ENCODE measurements at places on chromosomes 11 and 22.
A peak's percentile ranks its signal among the peaks of the same experiment; 100 is the strongest.

GRCh38 chr11:93500759-93501158, 42.4 kb downstream of the SMCO4 start:
- DNase-seq: no peak

DNA sequence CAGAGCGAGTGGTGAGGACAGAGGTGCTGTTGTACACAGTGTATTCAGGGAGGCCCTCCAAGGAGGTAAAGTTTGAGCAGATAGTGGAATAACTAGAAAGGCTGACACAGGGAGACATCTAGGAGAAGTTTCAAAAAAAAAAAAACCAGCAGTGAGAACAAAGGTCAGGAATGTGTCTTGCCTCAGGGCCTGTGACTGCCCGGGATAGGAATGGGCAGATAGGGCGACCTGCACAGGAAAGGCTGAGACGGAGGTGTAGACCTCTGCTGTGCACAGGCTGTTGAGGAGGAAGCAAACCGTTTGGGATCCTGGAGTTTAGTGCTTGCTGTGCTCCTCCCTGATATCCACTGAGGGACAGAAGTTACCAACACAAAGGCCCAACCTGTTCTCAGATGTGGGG, 406.5 kb upstream of the B3GAT1 start:
- DNase-seq: no peak

DNA sequence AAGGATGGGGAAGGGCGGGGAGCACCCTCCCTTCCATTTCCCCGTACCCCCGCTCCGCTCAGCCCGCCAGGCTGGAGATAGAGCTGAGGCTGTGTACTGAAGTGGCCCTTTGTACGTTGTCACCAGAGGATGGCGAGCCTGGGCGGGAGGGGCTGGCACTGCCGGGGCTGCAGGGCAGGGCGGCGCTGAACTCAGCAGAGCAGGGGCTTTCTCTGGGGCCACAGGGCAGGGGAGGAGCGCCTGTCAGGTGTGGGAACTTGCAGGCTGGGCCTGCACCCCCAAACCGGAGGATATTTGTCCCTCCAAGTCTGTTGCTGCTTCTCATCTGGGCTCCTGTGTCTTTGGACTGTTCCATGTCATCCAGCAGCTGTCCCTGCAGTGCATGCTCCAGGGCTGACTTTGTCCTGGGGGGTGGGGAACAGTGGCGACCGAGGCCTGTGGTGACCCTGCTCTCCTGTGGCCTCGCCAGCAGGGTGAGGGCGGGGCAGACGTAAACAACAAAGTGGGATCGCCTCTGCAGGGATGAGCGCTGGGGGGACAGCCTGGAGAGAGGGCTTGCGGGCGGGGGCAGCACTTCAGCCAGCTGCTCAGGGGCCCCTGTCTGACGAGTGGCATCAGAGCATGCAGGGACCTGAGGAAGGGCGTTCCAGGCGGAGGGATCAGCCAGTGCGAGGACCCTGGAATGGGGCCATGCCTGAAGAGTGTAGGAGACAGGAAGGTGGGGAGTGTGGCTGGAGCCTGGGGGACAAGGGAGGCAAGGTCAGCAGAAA, 13.1 kb downstream of the MGAT3 start:
- no peak for DNase-seq

GRCh38 chr11:95641495-95641894, 148.1 kb downstream of the FAM76B start:
- DNase-seq: no peak

GRCh38 chr11:114099392-114100178, 40.1 kb downstream of the ZBTB16 start:
- no peak for DNase-seq

GRCh38 chr11:42025121-42025803, 565.8 kb upstream of the LRRC4C start:
- DNase-seq: no peak

GRCh38 chr11:90234977-90235376, 12.1 kb upstream of the CHORDC1 start:
- no peak for DNase-seq

DNA sequence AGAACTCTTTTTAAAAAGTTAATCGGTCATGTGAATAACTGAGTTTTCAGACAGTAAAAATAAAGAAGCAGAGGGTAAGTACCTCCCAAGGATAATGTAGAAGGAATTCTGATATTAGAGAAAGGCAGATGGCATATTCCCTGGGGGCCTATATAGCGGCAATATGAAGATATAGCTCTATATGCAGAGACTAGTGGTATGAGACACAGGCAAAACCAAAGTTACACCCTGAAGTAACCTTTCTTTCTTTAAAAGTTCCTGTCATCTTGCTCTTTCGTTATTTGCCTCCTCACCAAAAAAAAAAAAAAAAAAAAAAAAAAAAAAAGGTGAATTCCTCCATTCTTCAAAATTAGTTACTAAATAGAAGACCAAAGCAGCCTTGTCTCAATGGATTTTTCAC, 76.2 kb upstream of the ARHGAP32 start:
- DNase-seq: no peak

DNA sequence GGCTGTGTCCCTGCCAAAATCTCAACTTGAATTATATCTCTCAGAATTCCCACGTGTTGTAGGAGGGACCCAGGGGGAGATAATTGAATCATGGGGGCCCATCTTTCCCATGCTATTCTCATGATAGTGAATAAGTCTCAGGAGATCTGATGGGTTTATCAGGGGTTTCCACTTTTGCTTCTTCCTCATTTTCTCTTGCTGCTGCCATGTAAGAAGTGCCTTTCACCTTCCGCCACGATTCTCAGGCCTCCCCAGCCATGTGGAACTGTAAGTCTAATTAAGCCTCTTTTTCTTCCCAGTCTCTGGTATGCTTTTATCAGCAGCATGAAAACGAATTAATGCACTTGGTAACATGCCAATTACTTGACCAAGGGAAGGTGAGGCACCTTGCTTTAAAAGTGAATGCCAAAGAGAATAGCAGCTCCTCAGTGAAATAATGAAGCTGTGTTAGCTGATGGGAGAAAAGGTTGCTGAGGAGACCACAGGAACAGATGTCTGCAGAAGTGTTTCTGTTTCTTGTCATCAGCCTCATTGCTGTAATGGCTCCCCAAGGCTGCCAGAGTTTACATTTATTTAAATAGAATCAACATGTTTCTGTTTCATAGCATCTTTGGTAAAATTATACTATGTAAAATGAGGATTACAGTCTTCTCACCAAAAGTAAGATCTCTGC, 89.0 kb upstream of the CD44 start:
- no peak for DNase-seq

GRCh38 chr11:96102664-96103078, 178.8 kb upstream of the MTMR2 start:
- DNase-seq: no peak

GRCh38 chr11:94151903-94152677, 23.4 kb downstream of the PANX1 start:
- no peak for DNase-seq

GRCh38 chr22:24937114-24937513, 9.4 kb downstream of the LHFPL7 start:
- DNase-seq: no peak

DNA sequence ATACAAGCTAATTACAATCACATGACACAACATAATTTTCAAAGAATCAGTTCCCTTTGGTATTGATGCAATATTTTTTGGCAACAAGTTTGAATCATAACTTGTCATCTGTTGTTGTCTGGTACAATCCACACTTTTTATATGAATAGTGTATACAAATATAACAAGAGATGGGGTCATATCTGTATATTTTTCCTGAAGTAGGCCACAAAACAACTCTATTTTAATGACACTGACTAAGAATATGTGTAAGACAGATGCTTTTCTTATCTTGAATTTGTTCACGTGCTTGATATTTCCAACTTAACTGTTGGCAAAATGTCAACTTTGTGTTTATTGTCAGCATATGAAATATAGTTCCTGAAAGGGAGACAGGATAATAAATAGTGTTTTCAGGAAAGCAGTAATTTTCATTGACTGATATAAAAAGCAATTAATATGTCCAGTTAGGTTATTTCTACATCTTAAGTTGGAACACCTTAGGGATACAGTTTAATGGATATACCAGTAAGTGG, 27.9 kb downstream of the NOX4 start:
- DNase-seq: no peak

GRCh38 chr11:29200791-29201562, 815.9 kb downstream of the KCNA4 start:
- DNase-seq: no peak

DNA sequence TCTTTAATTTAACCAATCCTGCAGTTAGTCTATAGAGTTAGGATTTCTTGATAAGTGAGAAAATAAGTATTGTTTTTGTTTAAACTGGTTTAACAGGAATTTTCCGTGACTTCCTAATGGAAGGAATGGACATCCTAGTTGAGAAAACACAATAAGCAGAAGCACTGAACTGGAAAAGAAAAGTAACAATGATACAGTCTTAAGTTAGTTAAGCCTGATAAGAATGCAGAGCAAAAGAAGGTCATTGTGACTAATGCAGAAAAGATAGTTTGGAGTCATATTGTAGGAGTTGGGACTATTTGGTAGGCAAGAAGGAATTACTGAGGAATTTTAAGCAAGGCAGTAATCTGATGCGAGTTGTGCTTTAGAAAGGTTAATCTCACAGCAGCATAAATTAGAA, 11.7 kb downstream of the RNF141 start:
- DNase-seq: no peak

GRCh38 chr11:125157953-125158680, 6.4 kb upstream of the PKNOX2 start:
- DNase-seq: no peak

GRCh38 chr22:49961005-49961600, 531 bp downstream of the PIM3 start:
- DNase-seq: no peak

- no peak for DNase-seq
Observed at GRCh38 chr11:33617672-33618350, 82.8 kb downstream of the C11orf91 start.

- DNase-seq: peak; percentile 64
Observed at GRCh38 chr11:70522593-70523311, 124.4 kb downstream of the CTTN start.

DNA sequence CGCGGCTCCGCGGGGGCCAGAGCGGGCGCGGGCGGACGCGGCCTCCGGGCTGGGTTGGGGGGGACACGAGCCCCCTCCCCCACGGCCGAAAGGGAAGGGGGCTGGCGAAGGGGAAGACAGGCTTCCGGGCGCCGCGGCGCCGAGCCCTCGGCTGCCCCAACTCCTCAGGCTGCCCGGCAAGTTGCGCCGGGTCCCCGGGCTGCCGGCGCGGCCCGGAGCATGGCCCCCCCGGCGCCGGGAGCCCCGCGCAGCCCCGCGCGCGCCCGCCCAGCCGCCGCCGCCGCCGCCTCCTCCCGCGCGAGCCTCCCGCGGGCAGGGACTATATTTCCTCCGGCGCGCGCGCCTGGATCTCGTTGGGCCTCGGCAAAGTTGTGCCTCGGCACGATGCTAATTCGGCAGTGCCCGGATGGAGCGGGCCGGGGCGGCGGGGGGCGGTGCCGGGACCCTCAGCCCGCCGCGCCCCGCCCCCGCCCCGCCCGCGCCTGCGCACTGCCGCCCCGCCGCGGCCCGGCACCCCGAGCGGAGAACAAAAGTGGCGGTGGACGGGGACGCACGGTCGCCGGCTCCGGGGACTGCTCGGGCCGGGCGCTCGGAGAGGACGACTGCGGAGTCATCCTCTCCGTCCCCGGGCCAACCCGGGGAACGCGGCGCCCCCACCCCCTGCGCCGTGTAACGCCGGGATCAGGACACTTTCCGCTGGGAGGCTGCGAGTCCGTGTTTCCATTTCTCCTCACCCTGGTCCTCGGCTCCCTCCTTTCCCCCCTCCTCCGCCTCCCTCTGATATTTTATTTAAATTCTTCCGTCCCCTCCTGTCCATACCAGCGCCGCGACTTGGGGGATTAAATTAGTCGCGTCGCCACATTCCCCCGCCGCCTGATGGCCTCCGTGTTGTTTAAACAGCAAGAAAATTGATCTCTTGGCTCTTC, at the start of gene PHF21B:
Gene PHF21B (minus strand): TSS at position 400 of the 926 bp plus-strand sequence. CDS start 456 bp downstream, outside the sequence.
- DNase-seq: peak; percentile 46

DNA sequence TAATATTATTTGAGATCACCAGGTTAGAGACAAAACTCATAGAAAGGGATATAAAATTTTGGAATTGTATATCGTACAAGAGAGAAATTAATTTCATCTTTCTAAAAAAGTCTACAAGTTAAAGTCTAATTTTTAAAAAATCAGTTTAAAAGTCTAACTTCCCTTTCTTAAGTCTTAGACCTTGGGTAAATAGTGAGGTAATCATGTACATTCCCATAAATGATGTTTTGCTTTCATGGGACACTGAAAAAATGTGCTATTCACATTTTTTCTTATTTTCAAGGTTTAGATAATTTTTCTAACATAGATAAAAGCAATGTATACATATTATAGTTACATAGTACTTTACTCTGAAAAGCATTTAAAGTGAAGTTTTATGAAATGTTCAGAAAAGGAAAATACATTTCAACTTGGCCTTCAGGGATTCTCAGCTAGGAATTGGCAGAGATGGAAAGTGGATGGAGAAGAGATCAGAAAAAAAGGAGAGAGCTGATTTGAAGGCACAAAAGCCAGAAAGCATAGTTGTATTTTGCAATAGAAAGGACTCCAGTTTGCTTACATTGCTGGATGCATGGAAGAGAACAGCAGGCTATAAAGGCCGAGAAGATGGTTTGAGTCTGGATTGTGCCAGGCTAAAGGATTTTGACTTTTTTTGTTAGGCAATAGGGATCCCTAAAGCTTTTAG, 194.0 kb downstream of the CASP12 start:
- no peak for DNase-seq

DNA sequence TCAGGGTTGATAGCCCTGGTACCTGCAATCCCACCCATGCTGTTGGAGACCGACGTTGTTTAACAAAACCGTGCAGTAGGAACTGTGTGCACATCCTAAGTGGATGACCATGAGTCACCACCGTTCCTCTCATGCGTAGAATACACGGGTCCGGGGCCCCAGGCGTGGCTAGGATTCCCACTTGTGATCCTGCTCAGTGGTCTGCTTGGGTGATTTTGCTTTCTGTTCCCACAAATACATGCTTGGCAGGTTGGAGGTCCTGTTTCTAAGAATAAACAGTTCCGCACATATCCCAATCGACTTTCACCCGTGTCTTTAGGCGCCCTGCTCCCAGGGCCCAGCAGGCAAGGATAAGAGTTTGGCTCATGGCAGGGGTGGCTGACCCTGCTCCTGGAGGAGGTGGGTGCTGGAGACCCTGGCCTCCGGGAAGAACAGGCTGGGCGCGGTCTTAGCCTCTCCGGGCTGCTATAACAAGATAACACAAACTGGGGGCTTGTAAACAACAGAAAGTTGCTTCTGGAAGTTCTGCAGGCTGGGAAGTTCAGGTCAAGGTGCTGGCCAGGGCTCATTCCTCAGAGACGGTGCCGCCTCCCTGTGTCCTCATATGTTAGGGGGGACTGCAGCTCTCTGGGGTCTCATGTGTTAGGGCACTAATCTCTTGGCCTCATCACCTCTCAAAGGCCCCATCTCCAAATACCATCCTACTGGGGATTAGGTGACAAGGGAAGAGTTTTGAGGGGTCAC, 1028.3 kb downstream of the BRD1 start:
- DNase-seq: no peak

DNA sequence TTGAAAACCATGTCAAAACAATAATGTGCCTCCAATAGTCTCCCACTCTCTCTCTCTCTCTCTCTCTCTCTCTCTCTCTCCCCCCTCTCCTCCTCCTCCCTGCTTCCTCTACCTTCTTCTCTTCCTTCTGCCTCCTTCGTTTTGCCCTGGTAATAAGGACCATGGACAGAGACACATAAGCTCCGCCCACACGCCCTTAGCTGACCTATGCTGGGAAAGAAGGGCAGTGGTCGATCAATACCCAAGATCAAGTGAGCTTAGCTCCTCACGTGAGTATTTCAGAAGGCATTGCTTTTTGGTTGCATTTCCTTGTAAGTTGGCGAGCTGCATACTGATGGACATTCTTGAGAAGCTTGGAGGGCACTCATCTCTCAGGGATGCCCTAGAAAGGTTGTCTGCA, 194.8 kb downstream of the MIAT start:
- no peak for DNase-seq

Data from NCI-H774 (cell line).